ENCODE measurements at places on chromosomes 6 and 20. TPM values are rescaled to one million over a fixed set of nuclear protein-coding genes. Genes with fewer than 3 reads are reported as not detected.

GRCh38 chr20:61023612-61024011 is 228.4 kb upstream of the CDH4 start:
- H3K27ac ChIP-seq: no peak overlapping the region
- H3K27me3 ChIP-seq: no peaks in the 10 kb centered on the region
- H3K4me3 ChIP-seq: no peak overlapping the region

DNA sequence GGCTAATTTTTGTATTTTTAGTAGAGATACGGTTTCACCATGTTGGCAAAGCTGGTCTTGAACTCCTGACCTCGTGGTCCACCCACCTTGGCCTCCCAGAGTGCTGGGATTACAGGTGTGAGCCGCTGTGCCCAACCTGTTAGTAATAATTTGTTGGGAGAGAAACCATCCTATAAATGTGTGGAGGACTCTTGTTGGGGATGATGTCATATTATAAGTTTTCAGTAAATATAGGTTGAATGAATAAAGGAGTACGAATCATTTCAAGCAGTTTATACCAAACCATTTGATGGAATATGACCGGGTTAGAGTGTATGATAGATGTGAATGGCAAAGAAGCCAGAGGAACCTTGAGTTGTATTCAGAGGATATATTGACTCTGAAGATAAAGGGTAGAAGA is 240.8 kb downstream of the SAMD5 start:
- H3K27me3 ChIP-seq: no peaks in the 10 kb centered on the region
- H3K36me3 ChIP-seq: no peaks in the 10 kb centered on the region
- H3K4me1 ChIP-seq: no peaks in the 10 kb centered on the region
- H3K27ac ChIP-seq: no peak overlapping the region

- H3K4me1 ChIP-seq: peaks cover 17% of the 10 kb centered on the region
- peaks cover 27% of the 10 kb centered on the region for H3K36me3 ChIP-seq
- DNase-seq: peak; percentile 39
- no peak overlapping the region for H3K4me3 ChIP-seq
These were observed 12.1 kb downstream of the SYNGAP1 start for GRCh38 chr6:33431880-33432541.

DNA sequence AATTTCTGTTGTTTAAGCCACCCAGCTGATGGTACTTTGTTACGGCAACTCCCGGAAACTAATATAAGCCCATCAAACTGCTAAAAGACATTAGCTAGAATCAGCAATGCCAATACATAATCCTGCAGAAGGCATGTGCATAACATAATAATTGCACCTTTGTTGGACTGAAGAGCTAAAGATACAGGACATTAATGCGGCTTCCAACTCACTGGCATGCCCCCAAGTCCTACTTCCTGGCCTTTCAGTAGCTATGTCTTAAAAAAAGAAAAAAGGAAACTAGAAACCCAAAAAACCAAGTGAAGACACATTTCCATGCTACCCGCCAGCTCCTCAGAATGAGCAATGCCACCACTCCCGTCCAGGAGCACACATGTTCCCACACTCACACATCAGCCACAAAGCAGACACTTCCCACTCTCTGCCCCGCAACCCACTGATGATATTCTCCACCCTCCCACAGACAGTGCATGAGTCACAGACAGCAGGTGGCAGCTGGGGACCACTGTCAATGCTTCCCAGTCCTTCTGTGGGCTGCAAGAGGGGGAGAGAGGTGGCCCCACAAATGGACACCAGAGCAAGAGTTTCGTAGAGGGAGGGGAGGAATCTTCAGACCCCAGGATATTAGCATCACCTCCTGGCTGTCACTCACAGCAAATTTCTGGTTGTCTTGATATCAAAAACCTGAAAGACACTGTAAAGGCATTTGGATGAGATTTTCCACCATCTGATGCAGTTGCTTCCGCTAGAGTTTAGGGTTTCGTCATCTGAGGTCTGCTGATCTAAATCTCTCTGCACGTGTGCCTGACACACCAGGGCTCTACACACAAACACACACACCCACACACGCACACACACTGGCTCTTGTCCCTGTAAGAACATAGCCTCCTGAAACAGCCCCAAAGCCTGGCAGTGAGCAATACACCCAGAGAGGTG is 32.8 kb downstream of the GFOD1 start:
- peaks cover 12% of the 10 kb centered on the region for H3K4me1 ChIP-seq
- H3K4me3 ChIP-seq: no peak overlapping the region
- no peaks in the 10 kb centered on the region for H3K36me3 ChIP-seq
- H3K27me3 ChIP-seq: no peaks in the 10 kb centered on the region

Gene TSHZ2
- 3.6 TPM for total RNA-seq

DNA sequence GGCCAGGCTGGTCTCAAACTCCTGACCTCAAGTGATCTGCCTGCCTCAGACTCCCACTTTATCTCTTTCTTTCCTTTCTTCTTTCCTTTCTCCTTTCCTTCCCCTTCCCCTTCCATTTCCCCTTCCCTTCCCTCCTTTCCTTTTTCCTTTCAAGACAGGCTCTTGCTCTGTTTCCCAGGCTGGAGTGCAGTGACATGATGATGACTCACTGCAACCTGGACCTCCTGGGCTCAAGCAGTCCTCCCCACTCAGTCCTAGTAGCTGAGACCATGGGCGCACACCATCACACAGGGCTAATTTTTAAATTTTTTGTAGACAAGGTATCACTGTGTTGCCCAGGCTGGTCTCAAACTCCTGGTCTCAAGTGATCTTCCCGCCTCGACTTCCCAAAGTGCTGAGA is 377.6 kb upstream of the ZFP64 start:
- no peaks in the 10 kb centered on the region for H3K36me3 ChIP-seq
- no peak overlapping the region for H3K27ac ChIP-seq
- no peaks in the 10 kb centered on the region for H3K4me1 ChIP-seq
- no peaks in the 10 kb centered on the region for H3K27me3 ChIP-seq
- H3K4me3 ChIP-seq: no peak overlapping the region
- no peak for DNase-seq

DNA sequence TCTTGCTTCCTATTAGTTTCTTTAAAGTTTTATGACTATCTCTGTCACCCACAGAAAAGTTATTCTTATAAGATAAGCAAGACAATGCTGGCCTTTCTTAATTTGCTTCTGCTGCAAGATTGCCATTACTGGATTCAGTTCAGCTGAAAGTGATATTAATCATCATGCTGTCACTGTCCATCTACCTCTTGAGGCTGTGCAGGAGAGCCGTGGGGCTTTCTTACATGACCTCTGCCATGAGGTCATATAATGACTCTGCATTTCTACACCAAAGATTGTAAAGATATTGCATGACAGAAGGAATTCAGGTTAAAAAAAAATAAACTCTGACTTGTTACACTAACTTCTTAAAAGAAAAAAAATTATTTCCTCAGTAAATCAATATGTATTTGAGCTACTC is 106.9 kb downstream of the TRDN start:
- H3K4me3 ChIP-seq: no peak overlapping the region
- no peak for DNase-seq
- no peaks in the 10 kb centered on the region for H3K36me3 ChIP-seq
- H3K4me1 ChIP-seq: no peaks in the 10 kb centered on the region

GRCh38 chr6:130843575-130844320 is 16.5 kb downstream of the SMLR1 start:
- no peak overlapping the region for H3K27ac ChIP-seq
- H3K4me3 ChIP-seq: no peak overlapping the region
- no peaks in the 10 kb centered on the region for H3K27me3 ChIP-seq
- DNase-seq: no peak
- H3K36me3 ChIP-seq: no peaks in the 10 kb centered on the region

GRCh38 chr20:32301719-32302506 is 24.5 kb downstream of the KIF3B start:
- no peaks in the 10 kb centered on the region for H3K36me3 ChIP-seq
- no peaks in the 10 kb centered on the region for H3K4me1 ChIP-seq
- H3K4me3 ChIP-seq: no peak overlapping the region
- H3K27me3 ChIP-seq: no peaks in the 10 kb centered on the region

DNA sequence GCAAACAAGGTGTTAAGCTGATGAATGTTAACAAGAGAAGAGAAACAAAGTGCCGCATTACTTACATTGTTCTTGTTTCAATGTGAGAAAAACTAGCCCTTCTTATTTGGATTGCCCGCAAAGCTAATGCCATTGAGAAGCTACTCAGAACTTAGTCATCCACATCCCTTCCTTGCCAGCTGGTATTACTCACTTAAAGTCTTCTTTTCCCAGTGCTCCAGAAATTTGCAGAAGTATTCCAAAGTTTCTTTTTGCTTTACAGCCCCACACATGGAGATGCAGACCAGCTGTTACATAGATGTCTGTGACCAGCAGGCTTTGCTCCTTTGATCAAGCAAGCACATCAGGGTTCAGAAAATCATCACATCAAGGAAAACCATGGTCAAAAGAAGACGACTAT is 529.0 kb downstream of the TBC1D32 start:
- no peaks in the 10 kb centered on the region for H3K4me1 ChIP-seq
- peak; percentile 49 for DNase-seq
- H3K27ac ChIP-seq: no peak overlapping the region
- H3K36me3 ChIP-seq: no peaks in the 10 kb centered on the region
- H3K4me3 ChIP-seq: no peak overlapping the region

- no peak overlapping the region for H3K27ac ChIP-seq
- no peaks in the 10 kb centered on the region for H3K36me3 ChIP-seq
- H3K27me3 ChIP-seq: no peaks in the 10 kb centered on the region
- no peak overlapping the region for H3K4me3 ChIP-seq
- no peak for DNase-seq
- no peaks in the 10 kb centered on the region for H3K4me1 ChIP-seq
These were observed 69.1 kb upstream of the HSF2 start for GRCh38 chr6:122330315-122330714.

Gene VSTM2L
- 2.5 TPM for total RNA-seq

- H3K4me3 ChIP-seq: no peak overlapping the region
- no peaks in the 10 kb centered on the region for H3K4me1 ChIP-seq
These were observed 12.0 kb upstream of the GATA5 start for GRCh38 chr20:62487561-62488354.

Gene ADGRF4
- total RNA-seq: under 0.01 TPM

Gene KCNQ2
- total RNA-seq: 0.36 TPM

- no peaks in the 10 kb centered on the region for H3K36me3 ChIP-seq
- H3K4me3 ChIP-seq: no peak overlapping the region
- H3K4me1 ChIP-seq: peaks cover 60% of the 10 kb centered on the region
- no peak for DNase-seq
These were observed 24.3 kb downstream of the ARHGAP18 start for GRCh38 chr6:129685662-129686031.

GRCh38 chr6:102853249-102853955 is 1459.9 kb downstream of the GRIK2 start:
- no peaks in the 10 kb centered on the region for H3K4me1 ChIP-seq
- no peaks in the 10 kb centered on the region for H3K27me3 ChIP-seq
- H3K36me3 ChIP-seq: no peaks in the 10 kb centered on the region
- no peak for DNase-seq
- no peak overlapping the region for H3K4me3 ChIP-seq

- H3K27ac ChIP-seq: no peak overlapping the region
- DNase-seq: peak; percentile 19
- H3K36me3 ChIP-seq: peaks cover 36% of the 10 kb centered on the region
- H3K4me1 ChIP-seq: peaks cover 5% of the 10 kb centered on the region
These were observed 6.1 kb downstream of the MRS2 start for GRCh38 chr6:24408719-24409410.

DNA sequence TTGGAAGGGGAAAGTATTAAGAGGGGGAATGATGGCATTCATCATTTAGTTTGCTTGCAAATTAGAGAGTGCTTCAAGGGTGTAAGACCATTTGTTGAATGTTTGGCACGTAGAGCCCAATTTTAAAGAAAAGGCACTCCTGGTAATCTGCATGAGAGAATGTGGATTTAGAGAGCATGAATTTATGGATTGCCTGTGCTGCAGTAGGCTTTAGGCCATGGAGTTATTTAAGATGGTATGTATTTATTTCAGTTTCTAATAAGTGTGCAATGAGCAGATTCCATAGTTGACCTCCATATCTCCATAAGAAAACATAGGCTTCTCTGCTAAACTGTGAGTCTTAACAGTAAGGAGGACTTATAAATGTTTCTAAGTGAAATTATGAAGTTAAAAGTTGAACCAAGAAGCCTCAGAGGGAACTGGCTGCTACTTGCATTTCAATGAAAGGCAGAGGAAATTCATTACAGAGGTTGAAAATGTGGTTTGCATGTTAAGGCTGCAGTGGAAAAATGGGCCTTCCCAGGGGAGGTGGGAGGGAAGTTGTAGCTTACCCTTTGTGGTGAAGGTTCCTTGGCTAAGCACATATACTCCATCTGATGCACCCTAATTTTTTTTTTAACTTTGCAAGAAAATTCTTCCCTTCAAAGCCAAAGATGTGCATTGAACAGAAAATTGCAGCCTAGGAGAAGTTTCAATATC is 134.2 kb downstream of the CARMIL1 start:
- no peaks in the 10 kb centered on the region for H3K36me3 ChIP-seq
- peaks cover 33% of the 10 kb centered on the region for H3K4me1 ChIP-seq
- peak overlapping the region; percentile 29 for H3K27ac ChIP-seq
- H3K4me3 ChIP-seq: no peak overlapping the region

Gene CLPSL2
- total RNA-seq: not detected

GRCh38 chr6:26520237-26520849 is 17.8 kb upstream of the HMGN4 start:
- H3K36me3 ChIP-seq: no peaks in the 10 kb centered on the region
- peak overlapping the region; percentile 60 for H3K27ac ChIP-seq
- peaks cover 5% of the 10 kb centered on the region for H3K4me1 ChIP-seq
- H3K4me3 ChIP-seq: peak overlapping the region; percentile 71
- no peaks in the 10 kb centered on the region for H3K27me3 ChIP-seq
- peak; percentile 92 for DNase-seq

GRCh38 chr6:54958446-54958845 is 111.9 kb downstream of the FAM83B start:
- H3K4me1 ChIP-seq: no peaks in the 10 kb centered on the region
- H3K4me3 ChIP-seq: no peak overlapping the region
- no peak for DNase-seq
- no peaks in the 10 kb centered on the region for H3K36me3 ChIP-seq
- no peak overlapping the region for H3K27ac ChIP-seq

Gene UBE3D
- 9.7 TPM for total RNA-seq

- peak; percentile 95 for DNase-seq
- H3K36me3 ChIP-seq: no peaks in the 10 kb centered on the region
- no peak overlapping the region for H3K4me3 ChIP-seq
- H3K4me1 ChIP-seq: peaks cover 64% of the 10 kb centered on the region
- peak overlapping the region; percentile 53 for H3K27ac ChIP-seq
- no peaks in the 10 kb centered on the region for H3K27me3 ChIP-seq
These were observed 12.4 kb upstream of the CCN5 start for GRCh38 chr20:44702776-44703175.

Gene ZSCAN26
- total RNA-seq: 22.4 TPM

- H3K36me3 ChIP-seq: no peaks in the 10 kb centered on the region
- H3K4me1 ChIP-seq: no peaks in the 10 kb centered on the region
- no peak overlapping the region for H3K4me3 ChIP-seq
These were observed 369.1 kb downstream of the MAFB start for GRCh38 chr20:40319741-40320516.

GRCh38 chr6:41607736-41608135 is 30.5 kb upstream of the MDFI start:
- no peak overlapping the region for H3K4me3 ChIP-seq
- no peak overlapping the region for H3K27ac ChIP-seq
- peaks cover 3% of the 10 kb centered on the region for H3K4me1 ChIP-seq
- peak; percentile 30 for DNase-seq
- no peaks in the 10 kb centered on the region for H3K36me3 ChIP-seq

Gene ZNF831
- not detected for total RNA-seq

DNA sequence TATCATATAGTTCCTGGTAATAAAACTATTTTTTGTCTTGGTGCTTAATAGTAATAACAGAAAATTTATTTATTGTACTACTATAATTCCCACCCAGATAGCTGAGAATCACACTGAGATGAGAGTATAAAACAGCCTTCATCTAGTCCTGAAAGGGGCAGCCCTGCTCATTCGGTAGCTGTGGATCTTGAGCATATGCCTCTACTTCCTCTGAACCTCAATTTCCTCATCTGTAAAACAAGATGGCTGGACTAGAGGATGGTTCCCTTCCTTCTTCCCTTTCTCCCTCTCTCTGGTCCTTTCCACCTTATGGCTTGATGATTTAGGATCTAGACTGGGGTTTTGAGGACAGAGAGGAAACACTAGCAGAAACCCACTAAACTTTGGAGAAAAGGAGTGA is 15.0 kb downstream of the FKBP5 start:
- peaks cover 24% of the 10 kb centered on the region for H3K4me1 ChIP-seq
- H3K36me3 ChIP-seq: no peaks in the 10 kb centered on the region
- DNase-seq: peak; percentile 8
- H3K27ac ChIP-seq: no peak overlapping the region
